ENCODE measurements at places on chromosomes 2 and 18.
A peak's percentile ranks its signal among the peaks of the same experiment; 100 is the strongest.

DNA sequence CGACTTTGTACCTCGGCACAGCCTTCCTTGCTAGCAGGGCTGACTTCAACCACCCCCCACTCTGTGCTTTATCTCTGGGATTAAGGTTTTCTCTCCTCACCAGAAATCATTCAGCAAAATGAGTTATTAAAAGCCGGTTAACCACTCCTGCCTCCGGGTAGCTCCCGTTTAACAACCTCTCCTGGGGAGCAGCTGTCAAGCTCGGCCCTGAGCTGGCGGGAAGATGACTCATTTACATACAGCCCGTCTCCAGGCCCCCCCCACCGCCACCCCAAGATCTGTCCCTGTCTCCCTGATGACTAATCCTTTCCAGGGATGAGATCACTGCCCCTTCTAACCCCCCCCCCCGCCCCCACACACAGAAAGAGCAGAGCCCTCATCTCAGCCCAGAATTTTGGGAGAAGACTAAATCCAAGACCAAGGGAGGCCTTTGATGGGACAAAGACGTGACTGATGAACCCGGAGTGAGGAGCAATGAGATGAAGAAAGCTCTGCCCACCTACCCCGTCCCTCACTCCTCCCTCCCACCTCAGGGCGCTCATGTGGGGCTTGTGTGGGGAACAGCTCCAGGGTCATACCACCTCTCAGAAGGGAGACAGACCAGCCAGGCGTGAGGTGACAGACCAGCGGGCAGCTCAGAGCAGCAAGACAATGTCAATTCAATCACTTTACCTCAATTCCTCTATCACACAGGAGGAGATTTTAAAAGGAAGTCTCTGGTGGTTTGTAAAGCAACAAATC, 131.4 kb downstream of the MSH2 start:
- DNase-seq = peak; percentile 60

- DNase-seq = no peak
These were observed 11.1 kb downstream of the TRAK2 start for GRCh38 chr2:201440182-201440581.

DNA sequence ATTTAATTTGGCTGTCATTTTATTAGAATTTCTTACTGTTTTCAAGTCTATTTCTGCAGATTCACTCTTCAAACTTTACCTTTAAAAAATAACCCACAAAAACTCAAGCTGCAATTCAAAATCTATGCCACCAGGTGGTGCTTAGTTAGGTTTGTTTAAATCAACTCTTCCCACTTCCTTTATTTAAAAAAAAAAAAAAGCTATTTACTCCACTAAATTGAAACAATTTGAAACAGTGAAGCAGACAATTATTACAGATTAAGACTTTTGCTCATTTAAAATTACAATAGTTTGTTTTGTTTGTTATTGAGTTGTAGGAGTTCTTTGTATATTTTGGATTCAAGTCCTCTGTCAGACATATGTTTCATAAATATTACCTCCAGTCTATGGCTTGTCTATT, 300.0 kb downstream of the PDE11A start:
- no peak for DNase-seq

- DNase-seq = no peak
These were observed 298.7 kb upstream of the SOX11 start for GRCh38 chr2:5393474-5393873.

DNA sequence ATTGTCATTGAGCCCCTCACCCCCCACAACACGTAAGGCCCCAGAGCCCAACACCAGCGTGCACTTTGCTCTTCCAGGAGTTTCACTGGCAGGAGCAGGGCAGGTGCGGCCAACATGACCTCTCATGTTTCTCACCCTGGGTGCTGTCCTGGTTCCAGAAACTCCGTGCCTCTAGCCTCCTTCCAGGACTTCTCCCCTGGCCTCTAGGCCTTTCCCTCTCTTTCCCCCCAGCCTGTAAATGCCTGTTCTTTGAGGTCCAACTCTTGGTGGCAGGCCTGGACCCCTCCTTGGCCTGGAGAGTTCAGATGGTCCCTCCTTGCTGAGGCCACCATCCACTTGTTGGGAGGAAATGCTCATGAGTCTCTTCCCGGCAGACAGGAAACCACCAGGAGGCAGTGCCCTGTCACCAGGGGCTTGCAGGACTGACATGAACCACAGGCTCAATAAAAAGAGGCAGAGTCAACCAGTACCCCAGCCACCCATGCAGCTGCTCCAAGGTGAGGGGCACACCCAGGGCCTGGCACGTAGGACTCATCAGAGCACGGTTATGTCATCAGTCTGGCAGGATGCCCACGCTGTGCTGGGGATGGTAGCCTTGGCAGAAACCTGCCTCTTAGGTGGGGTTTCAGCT, 1.5 kb downstream of the MALL start:
- no peak for DNase-seq

DNA sequence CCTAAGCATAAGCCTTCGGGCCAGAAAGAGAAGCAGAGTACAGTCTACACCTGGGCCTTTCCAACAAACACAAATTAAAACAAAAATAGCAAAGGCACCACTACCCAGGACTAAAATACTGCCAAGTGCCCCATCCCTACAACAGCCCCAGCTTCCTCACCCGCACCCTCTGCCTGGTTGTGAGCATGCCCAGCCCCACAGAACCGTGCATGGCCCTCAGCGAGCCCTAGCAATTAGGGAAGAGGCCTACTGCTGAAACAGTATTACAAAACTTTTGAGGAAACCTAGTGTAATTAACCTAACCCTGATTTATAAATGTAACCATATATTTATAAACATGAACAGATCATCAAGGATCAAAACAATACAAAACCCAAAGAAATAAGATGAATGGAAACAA, 44.2 kb downstream of the FARSB start:
- no peak for DNase-seq

GRCh38 chr2:36177282-36177681, 178.3 kb upstream of the CRIM1 start:
- DNase-seq = no peak

DNA sequence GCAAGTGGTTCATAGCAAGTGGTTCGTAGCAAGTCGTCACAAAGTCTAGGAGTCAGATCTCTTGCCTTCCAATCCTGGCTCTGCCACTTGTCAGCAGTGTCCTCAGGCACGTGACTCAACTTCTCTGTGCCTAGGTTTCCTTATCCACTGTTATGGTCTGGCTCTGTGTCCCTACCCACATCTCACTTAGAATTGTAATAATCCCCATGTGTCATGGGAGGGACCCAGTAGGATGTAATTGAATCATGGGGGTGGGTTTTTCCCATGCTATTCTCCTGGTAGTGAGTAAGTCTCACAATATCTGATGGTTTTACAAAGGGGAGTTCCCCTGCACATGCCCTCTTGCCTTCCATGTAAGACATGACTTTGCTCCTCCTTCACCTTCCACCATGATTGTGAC, 51.8 kb upstream of the AP1S3 start:
- DNase-seq = no peak

Measured in GM04504 (cell line).